ENCODE measurements at places on chromosomes 3 and 15. TPM values are rescaled to one million over a fixed set of nuclear protein-coding genes. Genes with fewer than 3 reads are reported as not detected.

GRCh38 chr3:145557405-145557804, 603.6 kb downstream of the PLOD2 start:
- no peak for DNase-seq

DNA sequence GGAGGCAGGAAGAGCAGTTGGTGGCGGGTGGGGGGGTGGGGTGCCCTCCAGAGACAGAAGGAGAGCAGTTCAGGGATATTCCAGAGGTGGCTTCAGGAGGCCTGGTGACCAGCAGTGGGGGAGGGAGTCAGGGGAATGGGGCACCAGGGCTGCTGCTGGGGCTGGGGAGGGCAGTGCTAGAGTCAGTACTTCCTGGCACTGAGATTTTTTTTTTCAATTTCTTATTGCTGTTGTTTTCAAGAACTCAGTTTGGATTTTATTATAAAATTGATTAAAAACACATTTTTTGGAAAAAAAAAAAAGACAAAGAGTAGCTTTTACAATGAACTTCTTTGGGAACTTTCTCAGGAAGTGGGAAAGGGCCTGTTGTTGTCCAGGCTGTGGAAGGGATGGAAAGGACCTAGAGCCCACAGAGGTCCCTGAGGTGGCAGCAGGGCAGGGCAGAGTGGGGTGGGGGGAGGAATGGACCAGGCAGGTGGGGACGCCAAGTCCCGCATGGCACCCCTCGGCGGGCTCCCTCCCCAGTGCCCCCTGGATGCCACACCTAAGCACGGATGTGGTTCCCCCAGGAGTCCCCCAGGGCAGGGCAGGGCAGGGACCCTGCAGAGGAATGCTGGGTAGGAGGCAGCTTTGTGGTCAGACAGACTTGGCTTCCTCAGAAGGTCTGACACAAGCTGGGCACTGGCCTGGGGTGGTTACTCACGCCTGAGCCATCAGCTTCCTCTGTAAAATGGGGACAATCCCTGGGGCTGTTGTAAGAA, 8.5 kb upstream of the ANPEP start:
- DNase-seq = no peak

DNA sequence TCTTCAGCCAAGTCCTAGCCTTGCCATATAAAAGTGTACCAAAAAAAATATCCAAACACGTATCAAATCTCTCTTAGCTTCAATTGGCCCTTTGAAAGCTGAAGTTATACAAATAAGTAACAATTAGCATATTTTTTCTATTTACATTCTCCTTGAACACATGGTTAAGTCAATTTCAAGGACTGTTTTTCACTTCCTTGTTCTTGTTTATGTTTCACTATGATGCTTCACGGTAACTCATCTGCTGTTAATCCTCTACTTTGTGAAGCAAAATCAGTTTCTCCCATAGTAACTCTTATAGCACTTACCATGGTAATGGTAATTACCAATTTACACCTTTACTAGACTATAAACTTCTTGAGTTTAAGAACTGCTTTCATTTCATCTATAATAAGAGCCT, 10.6 kb upstream of the SPRED1 start:
- DNase-seq = no peak

GRCh38 chr3:169285057-169286033, 378.2 kb downstream of the MECOM start:
- no peak for DNase-seq

GRCh38 chr3:165181556-165181955, 14.6 kb downstream of the SLITRK3 start:
- no peak for DNase-seq

- no peak for DNase-seq
These were observed 507 bp downstream of the DIPK2A start for GRCh38 chr3:143972155-143972504.

GRCh38 chr3:129316248-129317013, 37.8 kb downstream of the HMCES start:
- peak; percentile 88 for DNase-seq

GRCh38 chr3:108744762-108745161, 12.4 kb downstream of the RETNLB start:
- no peak for DNase-seq

DNA sequence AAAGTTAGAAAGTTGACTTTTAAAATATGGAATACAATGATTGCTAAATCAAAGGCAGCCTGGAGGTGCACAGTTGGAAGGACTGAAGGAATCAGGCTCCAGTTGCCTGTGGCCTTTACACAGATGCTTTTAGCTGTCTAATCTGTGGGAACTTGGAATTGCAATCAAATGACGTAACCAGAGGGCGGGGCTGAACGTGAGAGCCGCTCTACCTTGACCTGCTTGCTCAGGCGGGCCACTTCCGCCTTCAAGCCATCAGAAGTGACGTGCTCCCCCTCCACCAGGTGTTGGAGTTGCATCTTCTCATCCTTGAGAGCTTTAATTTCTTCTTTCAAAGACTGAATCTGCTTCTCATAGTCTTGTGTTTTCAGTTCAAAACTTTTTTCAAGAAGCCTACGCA, 37.7 kb upstream of the GNB5 start:
- no peak for DNase-seq

GRCh38 chr3:122111974-122112373, 56.8 kb downstream of the CD86 start:
- no peak for DNase-seq

- no peak for DNase-seq
These were observed 115.0 kb downstream of the RAP2B start for GRCh38 chr3:153277029-153277428.

LNP1 gene
- 2.8 TPM for total RNA-seq

CHRFAM7A gene
- 2.8 TPM for total RNA-seq

ROPN1 gene
- total RNA-seq = 0.29 TPM

CLSTN2 gene
- 26.6 TPM for total RNA-seq

ACKR2 gene
- 2.4 TPM for total RNA-seq

PAQR5 gene
- total RNA-seq = 0.62 TPM

CHRNA7 gene
- total RNA-seq = 1.5 TPM

MORF4L1 gene
- 306 TPM for total RNA-seq
